Gastroesophageal sphincter (tissue), 4 donors: ENCODE measurements at places on chromosomes 16 and 17.

DNA sequence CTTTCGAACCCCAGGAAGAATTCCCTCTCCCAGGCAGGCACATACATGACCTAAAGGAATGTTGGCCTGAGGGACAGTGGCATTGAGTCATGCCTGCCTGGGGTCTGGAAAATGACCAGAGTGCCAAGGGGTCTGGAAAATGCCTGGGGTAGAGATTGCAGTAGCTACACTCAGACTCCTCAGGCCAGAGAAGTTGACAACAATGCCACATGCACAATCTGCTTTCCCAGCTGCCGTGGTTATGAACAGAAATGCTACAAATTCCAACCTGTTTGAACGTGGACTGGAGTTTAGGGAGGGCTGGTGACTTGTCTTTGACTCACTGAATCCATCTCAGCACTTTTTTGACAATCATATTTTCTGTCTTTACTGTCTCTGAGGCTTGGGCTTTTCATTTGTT lies 250.0 kb downstream of the ABCC12 start:
- no peak for ATAC-seq

- ATAC-seq: no peak
Measured at GRCh38 chr16:30910427-30911029, 12.8 kb upstream of the FBXL19 start.

GRCh38 chr16:69406780-69407331 lies 17.6 kb upstream of the CYB5B start:
- no peak for ATAC-seq

DNA sequence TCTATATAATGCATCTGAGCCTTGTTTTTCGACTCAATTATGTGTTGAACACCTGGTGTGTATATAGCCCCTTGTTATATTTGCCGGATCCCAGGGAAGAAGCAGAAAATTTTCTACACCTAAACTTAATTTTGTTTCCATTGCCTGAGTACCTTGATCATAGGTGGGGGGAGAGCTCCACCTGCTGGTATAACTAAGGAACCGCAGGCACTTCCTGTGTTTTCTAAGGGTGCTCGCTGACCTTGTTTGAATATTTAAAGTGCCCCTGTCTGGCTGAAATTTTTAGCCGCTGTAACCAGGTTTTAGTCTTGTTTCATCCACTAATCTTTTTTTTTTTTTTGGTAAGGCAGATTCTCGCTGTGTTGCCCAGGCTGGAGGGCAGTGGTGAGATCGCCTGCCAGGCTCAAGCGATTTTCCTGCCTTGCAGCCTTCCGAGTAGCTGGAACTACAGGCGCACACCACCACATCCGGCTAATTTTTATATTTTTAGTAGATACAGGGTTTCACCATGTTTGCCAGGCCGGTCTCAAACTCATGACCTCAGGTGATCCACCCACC lies 6.5 kb upstream of the NUBP1 start:
- peak; percentile 65 for ATAC-seq

GRCh38 chr17:47745037-47745380 lies 12.0 kb downstream of the TBX21 start:
- ATAC-seq: no peak

GRCh38 chr17:10463402-10463801 lies 6.0 kb downstream of the MYH4 start:
- ATAC-seq: no peak

- no peak for ATAC-seq
Measured at GRCh38 chr17:59600169-59600568, 19.5 kb upstream of the CLTC start.

DNA sequence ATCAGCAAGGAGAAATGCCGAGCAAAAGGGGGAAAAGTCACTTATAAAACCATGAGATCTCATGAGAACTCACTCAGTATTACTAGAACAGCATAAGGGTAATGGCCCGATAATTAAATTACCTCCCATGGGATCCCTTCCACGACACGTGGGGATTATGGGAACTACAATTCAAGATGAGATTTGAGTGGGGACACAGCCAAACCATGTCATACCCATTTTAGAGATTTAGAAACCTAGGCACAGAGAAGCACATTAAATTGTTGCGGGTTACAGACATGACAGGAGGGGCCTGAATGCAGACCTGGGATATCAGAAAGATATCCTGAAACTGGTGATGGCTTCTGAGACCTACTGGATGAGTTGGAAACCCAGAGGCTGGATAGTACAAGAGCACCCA lies 20.1 kb downstream of the ARHGAP17 start:
- no peak for ATAC-seq

DNA sequence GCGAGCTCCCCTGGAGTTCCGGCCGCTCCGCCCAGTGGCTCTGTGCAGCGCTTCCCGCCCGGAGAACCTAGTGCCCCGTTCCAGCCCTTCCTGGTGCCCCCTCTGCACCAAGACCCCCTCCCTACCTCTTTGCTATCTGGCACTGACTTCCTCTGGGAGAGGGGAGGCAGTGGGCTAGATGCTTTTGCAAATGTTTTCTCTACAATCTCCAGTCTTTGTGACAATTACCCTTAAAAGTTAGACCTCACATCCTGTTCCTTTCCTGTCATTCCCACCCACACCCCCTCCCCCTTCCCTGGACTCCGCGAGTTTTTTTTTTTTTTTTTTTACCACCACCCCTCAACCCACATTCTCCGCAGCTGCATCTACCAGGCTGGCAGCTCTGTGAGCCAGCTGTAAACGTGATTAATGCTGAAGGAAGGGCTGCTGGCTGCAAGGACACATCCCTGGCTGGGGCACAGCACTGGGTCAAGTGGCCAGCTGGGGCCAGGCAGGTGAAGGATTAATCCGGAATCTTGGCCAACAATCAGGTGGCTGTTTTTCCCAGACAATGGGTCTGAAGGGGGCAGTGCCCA lies 101.5 kb downstream of the MGAT5B start:
- ATAC-seq: no peak

- no peak for ATAC-seq
Measured at GRCh38 chr16:11636172-11636721, 32.0 kb upstream of the SNN start.

DNA sequence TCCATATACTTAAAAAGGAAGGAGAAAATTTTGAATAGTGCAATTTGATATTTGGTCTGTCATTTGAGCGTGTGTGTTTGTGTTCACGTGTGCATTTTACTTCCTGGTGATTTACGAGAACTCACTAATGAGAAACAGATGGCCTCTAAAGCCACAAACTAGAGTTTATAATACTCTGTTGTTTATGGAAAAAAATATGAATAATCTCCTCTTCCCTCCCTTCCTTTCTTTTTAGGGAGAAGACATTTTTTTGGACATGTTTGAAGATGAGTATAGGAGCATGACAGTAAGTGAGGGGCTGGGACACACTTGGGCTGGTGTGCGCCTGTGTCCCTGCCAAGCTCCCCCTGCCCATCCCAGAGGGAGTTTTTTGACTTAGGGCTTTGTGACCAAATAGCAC lies 102.7 kb downstream of the CLEC16A start:
- peak; percentile 43 for ATAC-seq

DNA sequence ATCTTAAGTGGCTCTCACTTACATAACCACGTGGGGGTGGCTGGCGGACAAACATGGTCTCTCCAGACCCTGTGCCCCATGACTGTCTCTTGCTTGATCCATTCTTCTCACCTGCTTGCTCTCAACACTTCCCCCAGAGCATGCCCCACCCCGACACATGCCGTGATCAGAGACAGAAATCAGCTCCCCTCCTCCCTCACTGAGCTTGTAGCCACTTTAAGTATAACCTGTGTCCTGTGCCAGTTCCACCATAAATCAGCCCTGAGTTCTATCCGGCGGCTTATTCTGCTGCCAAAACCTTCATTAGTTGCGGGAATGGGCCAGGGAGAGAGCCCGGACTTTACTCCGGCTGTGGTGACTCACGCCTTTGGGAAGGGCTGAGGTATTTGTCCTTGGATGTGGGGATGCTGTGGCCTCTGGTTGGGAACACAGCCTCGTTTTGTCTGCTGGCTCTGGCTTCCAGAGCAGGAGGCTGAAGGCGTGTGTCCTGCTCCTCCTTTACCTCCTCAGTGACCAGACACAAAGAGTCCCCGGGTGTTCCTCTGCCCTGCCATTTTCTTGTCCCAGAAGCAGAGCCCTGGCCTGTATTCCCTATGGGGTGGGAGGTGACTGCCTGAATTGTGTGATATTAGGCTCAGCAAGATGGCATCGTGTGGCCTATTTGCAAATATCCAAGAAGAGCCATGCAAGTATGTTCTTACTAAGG lies 21.1 kb downstream of the ANKRD40 start:
- peak; percentile 94 for ATAC-seq

- peak; percentile 12 for ATAC-seq
Measured at GRCh38 chr17:17107891-17108431, 65.7 kb downstream of the MPRIP start.

DNA sequence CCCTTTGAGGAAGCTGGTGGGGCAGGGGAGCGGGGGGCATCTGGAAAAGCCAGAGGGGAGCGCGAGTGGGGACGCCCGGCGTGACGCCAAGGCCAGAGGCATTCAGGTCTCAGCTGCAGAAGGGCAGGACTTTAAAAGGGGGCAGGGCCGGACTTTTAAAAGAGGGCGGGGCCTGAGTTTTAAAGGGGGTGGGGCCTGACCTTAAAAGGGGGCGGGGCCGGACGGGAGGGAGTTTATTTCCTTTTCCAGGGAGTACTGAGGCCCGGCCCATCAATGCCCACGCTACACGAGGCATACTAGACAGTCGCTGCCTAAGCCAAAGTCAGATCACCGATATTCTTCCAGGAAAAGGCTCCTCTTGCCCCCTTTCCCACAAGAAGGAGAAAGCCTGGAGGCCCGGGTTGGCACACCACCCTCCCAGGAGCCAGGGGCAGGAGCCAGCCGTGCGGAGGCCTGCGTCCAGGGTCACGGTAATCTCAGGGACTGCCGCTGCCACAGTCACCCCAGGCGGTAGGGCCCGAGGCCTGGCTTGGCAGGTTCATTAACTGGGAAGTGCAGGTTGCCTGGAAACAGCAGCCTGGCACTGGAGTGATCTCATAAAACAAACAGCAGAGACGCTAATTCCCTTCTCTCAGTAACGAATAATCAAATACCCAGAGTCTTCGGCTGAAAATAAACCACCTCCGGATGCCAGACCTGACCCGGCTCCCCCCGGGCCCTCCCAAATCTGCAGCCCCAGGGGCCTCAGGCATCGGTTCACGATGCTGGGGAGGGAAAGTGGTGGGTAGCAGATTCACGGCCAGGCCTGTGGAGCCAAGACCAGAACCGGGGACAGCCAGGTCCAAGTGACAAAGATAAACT lies 90.7 kb downstream of the TIMM22 start:
- peak; percentile 79 for ATAC-seq

- no peak for ATAC-seq
Measured at GRCh38 chr16:58419241-58419990, 27.1 kb downstream of the GINS3 start.

DNA sequence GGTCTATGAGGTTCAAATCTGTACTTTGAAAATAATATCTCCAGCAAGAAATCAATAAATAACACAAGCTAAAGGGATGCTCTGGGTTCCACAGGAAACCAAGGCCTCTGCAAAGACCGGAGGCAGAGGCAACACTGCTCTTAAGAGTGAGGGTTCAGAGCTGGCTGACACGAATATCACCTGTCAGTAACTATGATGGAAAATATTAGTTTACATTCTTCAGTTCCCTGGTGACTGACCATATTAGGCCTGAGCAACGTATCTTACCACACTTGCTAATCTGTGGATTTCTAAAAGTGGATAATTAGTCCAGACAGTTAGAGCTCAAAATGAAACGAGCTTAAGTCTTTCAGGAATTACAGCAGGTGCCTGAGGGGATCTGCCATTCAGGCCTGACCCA lies 459.3 kb downstream of the HS3ST3B1 start:
- no peak for ATAC-seq
